ENCODE measurements at places on chromosomes 16 and 17. TPM values are rescaled to one million over a fixed set of nuclear protein-coding genes. Genes with fewer than 3 reads are reported as not detected.

The SEZ6L2 gene
- total RNA-seq: 70.7 TPM

The CFAP97D1 gene
- not detected for total RNA-seq

DNA sequence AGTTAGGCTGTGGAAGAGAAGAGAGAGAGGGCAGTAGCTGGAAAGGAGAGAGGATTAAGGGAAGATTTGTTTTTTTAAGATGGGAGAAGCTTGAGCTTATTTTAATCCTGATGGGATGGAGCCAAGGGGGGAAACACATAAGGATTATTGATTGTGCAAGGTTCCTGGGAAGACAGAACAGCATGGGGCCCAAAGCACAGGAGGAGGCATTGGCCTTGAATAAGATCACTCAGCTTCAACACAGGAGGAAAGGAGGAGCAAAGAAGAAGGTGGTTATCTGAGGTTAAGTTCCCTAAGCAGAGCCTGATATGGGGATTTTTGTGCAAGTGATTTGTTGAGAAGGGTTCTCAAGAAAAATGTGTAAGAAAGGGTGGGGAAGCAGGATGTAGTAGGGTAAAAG is 169.8 kb downstream of the ABCC12 start:
- H3K27me3 ChIP-seq: no peaks in the 10 kb centered on the region
- no peaks in the 10 kb centered on the region for H3K4me1 ChIP-seq
- H3K27ac ChIP-seq: no peak overlapping the region
- no peak for DNase-seq
- H3K36me3 ChIP-seq: no peaks in the 10 kb centered on the region

DNA sequence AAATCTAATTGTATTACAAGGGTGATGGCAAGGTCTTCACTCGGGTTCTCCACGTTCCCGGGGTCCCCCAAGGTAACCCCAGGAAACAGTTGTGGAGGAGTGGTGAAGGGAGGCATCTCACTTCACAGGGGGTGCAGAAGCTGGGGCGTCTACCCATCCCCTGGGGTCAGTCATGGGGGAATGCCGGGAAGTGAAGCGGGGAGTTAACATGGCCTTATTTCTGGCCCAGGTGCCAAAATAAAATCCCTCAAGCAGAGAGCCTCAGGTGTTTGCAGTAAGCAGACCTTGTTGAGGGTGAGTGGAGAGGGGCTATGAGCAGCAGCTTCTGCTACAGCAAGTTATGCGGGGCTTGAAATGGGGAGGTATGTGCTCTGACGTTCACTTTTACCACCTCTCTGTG is 9.0 kb upstream of the ATP2C2 start:
- no peaks in the 10 kb centered on the region for H3K36me3 ChIP-seq
- no peak overlapping the region for H3K27ac ChIP-seq
- DNase-seq: no peak
- no peak overlapping the region for H3K4me3 ChIP-seq

DNA sequence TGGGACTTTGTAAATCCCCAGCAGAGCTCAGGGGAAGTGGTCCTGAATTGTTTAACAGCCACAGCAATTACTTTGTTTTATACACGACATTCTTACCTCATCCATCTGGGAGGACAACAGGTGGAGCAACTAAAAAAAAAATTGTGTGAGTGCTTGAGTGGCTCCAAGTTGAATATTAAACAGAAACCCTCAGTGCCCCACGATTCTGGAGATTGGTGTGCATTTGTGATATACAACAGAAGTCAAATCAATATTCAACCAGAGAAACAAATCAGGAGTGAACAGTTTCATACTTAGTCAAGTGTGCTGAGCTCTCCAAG is 204.8 kb downstream of the HAPSTR1 start:
- H3K36me3 ChIP-seq: no peaks in the 10 kb centered on the region
- H3K27ac ChIP-seq: no peak overlapping the region
- peaks cover 9% of the 10 kb centered on the region for H3K27me3 ChIP-seq

- H3K4me1 ChIP-seq: no peaks in the 10 kb centered on the region
- DNase-seq: no peak
- H3K27me3 ChIP-seq: no peaks in the 10 kb centered on the region
- H3K27ac ChIP-seq: no peak overlapping the region
Measured at GRCh38 chr17:49488612-49489011, 6.5 kb upstream of the NGFR start.

- H3K4me3 ChIP-seq: no peak overlapping the region
- no peaks in the 10 kb centered on the region for H3K36me3 ChIP-seq
- no peaks in the 10 kb centered on the region for H3K4me1 ChIP-seq
Measured at GRCh38 chr17:51439395-51440229, 179.3 kb downstream of the UTP18 start.

DNA sequence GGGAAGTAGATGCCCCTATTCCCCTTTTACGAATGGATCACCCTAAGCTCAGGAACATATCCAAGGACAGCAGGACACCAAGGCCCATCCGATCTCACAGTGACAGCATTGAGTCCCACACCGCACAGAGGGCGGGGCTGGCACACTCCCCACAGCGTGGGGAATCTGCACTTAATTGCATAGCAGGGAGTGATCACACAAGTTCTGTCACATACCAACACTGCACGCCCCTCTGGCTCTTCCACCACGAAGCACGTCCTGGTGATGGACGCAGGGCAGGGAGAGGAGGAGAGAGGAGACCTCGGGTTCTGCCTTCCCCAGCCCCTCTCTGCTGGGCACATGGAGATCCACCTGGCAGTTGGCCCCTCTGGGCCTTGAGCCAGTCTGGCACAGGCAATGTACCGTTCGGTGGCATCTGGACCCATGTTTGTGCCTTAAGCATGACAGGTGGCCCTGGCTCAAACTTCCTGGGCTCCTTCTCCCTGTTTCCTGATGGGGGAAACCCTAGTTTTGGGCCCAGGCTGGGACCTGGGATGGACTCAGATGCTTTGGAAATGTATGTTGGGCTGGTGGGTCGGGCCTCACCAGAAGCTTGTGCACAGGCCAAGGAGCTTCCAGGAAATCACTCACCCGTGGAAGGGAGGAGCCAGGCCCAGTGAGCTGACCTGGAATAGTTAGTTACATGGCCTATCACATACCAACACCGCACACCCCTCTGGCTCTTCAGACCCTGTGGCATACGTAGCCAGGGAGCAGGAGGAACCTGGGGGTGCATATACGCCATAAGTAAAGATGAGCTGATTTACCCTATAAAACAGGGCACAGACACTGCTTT is 35.1 kb upstream of the CREBBP start:
- H3K27me3 ChIP-seq: no peaks in the 10 kb centered on the region
- H3K4me1 ChIP-seq: no peaks in the 10 kb centered on the region
- H3K27ac ChIP-seq: no peak overlapping the region
